ENCODE measurements at places on chromosomes 7 and 10.

DNA sequence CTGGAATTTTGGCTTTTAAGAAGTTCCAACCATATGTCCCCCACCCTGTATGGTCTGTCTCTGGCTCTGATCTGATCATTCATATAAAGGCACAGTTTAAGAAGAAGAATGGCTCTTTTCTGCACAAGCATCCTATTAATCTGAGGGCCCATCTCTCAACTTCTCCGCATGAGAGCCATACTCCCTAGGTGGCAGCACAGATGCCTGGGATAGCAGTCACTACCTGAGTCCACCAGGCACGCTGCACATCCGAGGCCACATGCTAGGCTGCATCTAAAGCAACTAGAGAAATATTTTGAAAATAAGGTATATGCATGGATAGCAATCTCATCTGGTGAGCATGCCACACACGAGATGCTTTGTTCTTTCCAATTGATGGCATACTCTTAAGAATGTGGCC is 565.5 kb downstream of the PARD3 start:
- DNase-seq = no peak

DNA sequence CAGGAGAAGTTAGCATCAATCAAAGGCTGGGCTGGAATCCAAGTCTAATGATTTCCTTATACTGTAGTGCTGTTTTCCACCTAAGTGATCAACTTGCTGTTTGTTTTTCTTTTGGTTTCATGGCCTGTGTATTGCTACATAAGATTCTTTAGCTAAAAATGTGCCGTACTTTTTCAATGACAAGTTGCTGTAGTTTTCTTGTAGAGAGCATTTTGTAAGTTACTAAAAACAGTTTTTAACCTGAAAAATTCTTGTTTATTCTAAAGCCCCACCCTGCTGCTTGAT is 1.3 kb downstream of the HELLS start:
- peak; percentile 19 for DNase-seq

GRCh38 chr10:12121673-12122072 is 7.8 kb upstream of the SEC61A2 start:
- no peak for DNase-seq

- no peak for DNase-seq
Measured at GRCh38 chr7:1914321-1914720, 244.2 kb downstream of the ELFN1 start.

DNA sequence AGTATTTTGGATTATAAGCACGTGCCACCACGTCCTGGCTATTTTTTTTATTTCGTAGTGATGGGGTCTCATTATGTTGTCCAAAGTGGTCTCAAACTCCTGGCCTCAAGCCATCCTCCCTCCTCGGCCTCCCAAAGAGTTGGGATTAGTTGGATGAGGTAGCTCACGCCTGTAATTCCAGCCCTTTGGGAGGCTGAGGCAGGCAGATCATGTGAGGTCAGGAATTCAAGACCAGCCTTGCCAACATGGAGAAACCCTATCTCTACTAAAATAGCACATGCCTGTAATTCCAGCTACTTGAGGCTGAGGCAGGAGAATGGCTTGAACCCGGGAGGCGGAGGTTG is 21.8 kb upstream of the YWHAG start:
- no peak for DNase-seq

DNA sequence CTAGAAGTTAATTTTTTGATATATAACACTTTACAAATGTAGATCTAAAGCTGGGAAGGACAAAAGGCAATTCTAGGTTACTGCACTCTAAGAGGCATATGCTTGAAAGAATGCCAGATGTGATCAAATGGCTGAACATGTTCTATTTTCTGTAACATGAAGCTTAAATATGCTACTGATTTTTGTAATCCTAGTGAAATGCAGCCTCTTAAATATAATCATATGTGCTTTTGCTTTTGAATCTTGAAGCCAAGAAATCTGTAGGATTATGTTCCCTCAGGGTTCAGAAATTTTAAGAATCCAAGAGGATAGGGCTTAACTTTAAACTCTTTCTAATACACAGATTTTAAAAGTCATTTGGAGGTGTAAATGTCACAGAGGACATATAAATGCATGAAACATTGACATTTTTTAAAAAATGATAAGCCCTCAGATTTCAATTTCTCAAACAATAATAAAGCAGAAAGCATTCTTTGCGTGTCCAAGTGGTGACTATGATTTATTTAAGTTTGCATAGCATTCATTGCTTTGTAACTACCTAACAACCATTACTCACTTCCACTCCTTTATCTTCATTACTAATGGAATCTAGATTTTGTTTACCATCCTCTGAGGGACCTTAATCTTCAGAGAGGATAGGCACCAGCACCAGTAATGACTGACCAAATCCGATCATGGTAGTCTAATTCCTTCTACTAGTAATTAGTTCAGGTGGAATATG is 170.4 kb downstream of the MAGI2 start:
- no peak for DNase-seq

DNA sequence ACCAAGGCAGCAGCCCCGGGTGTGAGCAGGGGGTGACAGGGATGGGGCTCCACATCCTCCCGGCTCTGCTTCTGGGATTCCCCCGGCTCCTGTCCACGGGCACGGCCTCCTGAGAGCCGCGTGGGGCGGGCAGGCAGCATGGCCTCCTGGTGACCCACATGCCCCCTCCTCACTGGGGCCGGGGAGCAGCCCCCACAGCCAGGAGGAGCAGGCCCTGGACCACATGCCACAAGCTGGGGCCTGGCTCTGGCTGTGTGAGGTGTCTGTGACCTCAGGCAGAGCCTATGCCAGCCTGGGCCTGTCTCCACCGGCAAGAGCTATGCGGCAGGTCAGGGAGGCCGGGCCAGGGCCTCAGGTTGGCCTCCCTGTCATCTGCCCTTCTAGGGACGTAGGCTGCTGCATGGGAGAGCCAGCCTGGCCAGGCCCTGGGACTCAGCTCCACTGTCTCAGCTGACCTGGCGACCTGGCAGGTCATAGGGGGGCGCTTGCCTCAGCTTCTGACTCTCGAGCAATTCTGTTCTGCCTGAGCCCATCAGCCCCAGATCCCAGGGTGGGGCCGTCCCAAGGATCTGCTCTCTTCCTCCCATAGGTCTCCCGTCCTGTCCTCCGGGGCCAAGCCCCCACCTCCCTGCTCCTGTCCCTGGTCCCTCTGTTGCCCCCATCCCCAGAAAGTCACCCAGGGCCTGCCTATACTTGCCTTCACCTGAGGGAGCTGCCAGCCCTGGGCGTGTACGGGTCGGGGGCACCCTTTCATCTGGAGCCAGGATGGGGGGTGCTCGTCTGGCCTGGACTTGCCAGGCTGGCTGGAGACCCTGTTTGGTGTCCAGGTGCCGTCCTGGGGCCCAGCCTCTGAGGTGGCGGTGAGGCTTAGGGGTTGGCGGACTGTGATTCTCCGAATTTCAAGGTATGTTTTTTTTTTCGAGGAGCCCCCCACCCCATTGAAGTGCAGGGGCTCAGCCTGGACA is 3.9 kb upstream of the TMEM184A start:
- DNase-seq = no peak

- no peak for DNase-seq
Measured at GRCh38 chr10:121260377-121260776, 337.9 kb downstream of the FGFR2 start.

DNA sequence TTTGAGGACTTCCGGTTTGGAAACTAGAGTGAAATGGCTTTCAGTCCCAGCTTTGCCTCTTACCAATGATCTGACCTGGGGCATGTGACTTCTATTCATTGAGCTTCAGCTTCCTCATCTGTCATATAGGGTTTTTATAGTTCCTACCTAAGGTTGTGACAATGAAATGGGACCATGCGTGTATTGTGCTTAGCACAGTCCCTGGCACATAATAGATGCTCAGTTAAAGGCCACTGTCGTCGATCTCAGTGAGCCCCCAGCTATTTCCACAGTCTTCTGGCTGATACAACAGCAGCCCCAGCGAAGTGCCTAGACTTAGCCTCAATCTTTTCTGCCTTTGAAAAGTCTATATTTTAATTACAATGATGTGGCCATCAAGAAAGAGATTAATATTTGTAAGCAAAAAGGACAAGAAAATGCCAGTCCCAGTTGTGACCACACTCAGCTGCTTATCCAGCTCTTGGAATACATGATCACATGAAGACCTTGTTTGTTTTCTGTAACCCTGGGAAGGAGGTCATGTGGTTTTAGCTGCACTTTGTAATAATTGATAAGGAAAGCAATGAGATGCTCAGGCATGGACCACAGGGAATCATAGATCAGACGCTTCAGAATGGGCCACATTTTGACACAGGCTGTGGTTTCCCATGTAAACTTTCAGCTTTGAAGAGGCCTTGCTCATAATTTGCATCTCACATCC is 44.6 kb downstream of the VWA2 start:
- DNase-seq = no peak

DNA sequence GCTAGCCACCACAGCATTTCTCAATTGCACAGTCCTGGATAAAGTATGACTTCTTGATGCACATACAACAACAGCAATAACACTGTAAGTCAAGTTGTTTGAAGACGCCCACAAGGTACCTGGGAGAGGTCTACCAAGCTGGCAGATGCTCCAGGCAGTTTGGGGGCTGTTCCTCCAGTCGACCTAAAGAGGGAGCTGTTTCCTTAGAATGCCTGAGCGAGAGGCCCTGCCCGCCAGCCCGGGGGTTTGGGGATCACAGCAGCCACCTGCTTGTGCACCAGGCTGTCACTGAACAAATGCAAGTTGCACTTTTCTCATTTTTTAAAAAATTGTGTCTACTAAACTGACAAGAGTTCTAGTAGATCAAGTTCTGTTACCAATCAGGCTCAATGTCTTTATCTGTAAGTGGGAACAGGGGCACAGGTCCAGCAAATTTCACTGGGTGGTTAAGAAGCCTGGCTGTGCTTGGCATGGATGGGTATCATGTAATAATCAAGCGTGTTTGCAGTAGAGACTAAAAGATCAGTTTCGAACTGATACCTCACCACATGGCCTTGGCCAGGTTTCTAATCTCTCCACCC is 193.8 kb upstream of the ADO start:
- peak; percentile 95 for DNase-seq

DNA sequence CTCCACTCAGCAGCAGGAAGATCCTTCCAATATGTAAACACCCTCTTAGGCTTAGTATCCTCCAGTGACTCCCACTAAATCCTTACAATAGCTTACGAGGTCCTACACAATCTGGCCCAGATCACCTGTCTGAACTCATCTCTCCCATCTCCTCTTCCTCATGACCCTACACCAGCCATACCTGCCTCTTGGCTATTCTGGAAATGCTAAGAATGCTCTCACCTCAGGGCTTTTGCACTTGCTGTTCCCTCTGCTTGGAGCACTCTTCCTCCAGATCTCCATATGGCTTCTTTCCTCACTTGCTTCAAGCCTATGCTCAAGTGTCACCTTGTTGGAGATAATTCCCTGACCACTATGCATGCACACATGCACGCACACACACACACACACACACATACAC is 50.8 kb upstream of the FRMD4A start:
- DNase-seq = no peak

DNA sequence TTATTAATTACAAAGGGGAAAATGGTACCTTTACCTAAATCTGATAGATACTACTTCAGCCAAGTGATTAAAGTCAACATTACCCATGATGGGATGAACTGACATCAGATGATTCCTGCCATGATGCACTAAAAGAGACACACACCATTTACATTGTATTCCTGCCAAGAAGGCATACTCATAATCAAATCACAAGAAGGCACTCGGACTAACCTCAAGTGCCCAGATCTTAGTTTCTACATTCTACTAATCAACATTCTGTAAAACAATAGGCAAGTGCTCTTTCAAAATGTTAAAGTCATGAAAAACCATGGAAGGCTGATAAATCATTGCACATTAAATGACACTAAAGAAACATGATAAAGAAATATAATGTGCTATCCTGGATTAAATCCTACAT is 44.4 kb downstream of the SLC35G1 start:
- DNase-seq = no peak

GRCh38 chr10:71773221-71773971 is at the start of gene VSIR:
Gene VSIR (minus strand): TSS chr10:71773520. CDS start chr10:71773439, 81 bp downstream.
- DNase-seq = peak; percentile 82

GRCh38 chr7:122423591-122423990 is 119.0 kb upstream of the FEZF1 start:
- no peak for DNase-seq

DNA sequence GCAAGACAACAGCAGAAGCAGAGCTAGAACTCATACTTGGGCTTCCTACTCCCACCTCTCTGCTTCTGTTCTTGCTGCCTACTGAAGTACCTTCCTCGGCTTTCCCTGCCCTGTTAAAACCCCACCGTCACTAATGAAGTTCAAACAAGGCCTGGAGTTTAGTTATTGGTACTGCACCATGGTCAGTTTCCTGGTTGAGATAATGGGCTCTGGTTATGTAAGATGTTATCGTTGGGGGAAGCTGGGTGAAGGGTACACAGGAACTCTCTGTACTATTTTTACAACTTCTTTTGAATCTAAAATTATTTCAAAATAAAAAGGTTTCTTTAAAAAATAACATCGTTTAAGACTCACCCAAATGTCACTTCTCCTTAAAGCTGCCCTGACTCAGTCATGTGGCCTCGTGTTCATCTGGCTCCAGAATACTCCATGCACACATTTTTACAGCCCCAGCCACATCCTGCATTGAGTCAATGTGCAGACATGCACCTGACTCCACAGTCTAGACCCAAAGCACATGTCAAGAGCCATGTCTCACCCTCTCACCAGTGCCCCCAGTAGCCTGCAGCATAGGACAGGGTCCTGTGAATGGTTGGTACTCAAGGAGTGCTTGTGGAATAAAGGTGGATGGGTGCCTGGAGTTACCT is 36.9 kb upstream of the AQP1 start:
- DNase-seq = no peak

GRCh38 chr7:70787771-70788170 is 344.2 kb upstream of the GALNT17 start:
- no peak for DNase-seq

DNA sequence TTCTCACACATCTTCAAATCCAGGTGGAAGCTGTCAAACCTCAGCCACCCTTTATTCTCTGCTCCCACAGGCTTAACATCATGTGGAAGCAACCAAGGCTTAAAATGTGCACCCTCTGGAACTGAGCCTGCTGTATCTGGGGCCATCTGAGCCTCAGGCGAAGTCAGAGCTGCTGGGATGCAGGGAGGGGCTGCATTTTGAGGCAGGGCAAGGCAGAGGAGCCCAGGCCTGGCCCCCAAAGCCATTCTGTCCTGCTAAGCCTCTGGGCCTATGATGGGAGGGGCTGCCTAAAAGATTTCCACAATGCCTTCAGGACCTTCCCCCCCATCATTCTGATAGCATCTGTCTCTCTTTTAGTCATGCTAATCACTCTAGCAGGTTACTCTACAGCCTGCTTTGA is 51.7 kb upstream of the COBL start:
- DNase-seq = no peak

DNA sequence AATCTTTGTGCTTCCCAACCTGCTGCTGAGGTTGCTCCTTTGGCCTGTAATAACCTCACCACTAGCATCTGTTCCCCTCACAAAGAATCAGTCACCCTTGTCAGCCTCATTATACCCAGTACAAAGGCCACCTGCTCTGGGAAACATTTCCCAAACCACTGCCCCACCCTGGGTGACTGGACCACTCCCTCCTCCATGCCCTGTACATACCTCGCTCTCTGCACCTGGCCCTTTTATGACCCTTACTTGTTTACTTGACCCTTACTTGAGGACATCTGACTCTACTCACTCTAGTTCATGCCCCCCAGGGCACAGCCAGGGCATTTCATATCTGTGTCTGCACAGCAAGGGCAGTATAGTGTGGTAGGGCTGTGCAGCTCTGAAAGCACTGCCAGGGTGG is 21.4 kb upstream of the AOC1 start:
- no peak for DNase-seq

GRCh38 chr10:33521062-33521461 is 186.6 kb upstream of the NRP1 start:
- no peak for DNase-seq

- DNase-seq = no peak
Measured at GRCh38 chr10:96688789-96689188, 31.5 kb downstream of the PIK3AP1 start.

GRCh38 chr7:98868450-98868849 is 1.4 kb downstream of the TMEM130 start:
- DNase-seq = no peak
